ENCODE measurements at places on chromosomes 6 and 20. TPM values are rescaled to one million over a fixed set of nuclear protein-coding genes. Genes with fewer than 3 reads are reported as not detected.

DNA sequence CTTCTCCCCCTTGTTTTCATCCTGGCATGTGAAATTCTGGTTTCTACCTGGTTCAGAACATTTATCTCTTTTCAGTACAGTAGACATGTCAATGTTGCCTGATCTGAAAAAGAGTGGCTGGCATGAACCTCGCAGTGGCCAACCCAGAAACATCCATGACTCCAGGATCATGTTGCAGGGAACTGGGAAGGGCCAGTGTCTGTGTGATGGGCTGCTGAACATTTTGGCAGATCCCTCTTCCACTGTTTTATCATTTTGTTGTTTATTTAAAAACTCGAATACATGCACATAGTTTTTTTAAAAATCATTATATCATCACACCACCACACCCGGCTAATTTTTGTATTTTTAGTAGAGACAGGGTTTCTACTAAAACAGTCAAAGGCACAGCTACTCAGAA is 19.0 kb downstream of the WFDC3 start:
- no peak for DNase-seq

DNA sequence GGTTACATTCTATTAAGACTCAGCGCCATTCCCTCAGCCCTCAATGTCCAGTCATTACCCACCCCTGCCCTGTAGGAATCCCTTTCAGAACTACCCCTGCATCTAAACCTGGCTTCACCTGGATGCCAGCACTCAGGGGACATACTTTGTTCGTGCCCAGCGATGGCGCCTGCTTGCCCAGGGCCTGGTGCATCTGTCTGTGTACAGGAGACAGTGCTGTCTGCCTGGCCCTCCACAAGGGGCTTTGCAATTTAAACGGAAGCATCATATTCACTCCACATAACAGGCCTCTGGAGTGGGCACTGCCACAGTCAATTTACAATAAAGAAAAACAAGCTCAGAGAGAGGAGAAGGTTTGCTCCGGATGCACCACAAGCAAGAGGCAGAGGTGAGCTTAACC is 4.6 kb downstream of the RSPO4 start:
- no peak for DNase-seq

Gene SS18L1
- polyA plus RNA-seq = 7.2 TPM

GRCh38 chr6:135909737-135910387 is 58.4 kb downstream of the PDE7B start:
- DNase-seq = no peak

GRCh38 chr6:88208726-88209125 is 42.6 kb upstream of the CNR1 start:
- no peak for DNase-seq

- peak; percentile 36 for DNase-seq
These were observed 208.1 kb upstream of the AGPAT4 start for GRCh38 chr6:161481786-161482516.

DNA sequence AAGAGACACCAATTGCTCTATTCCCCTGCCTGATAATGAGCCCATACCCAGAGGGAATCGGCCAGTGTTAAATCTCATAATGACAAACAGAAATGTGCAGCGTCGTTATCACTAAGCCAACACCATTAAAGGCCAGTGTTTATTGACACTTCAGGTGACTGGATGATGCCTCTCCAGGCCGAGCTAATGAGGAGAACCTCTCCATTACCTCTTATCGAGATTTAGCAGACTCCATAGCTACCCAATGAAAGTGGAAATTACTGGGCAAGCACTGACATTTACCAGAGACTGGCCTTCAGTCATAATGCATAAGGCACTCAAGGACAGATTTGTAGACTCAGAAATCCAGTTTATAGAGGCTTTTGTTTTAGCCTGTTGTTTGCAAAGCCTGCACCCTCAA is 669.5 kb downstream of the MAFB start:
- DNase-seq = no peak

- DNase-seq = peak; percentile 48
These were observed 68.3 kb downstream of the ADTRP start for GRCh38 chr6:11710311-11710761.

DNA sequence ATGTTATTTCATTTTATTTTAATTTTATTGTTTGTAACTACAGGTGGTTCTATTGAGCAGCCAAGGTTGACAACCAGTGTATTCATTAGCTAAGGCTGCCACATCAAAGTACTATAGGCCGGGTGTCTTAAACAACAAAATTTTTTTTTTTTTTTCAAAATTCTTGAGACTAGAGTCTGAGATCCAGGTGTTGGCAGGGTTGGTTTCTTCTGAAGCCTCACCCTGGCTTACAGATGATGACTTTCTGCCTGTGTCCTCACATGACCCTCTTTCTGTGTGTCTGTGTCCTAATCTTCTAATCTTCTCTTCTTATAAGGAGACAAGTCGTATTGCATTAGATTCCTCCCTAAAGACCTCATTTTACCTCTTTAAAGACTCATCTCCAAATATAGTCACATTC is 208.4 kb downstream of the MANEA start:
- no peak for DNase-seq

DNA sequence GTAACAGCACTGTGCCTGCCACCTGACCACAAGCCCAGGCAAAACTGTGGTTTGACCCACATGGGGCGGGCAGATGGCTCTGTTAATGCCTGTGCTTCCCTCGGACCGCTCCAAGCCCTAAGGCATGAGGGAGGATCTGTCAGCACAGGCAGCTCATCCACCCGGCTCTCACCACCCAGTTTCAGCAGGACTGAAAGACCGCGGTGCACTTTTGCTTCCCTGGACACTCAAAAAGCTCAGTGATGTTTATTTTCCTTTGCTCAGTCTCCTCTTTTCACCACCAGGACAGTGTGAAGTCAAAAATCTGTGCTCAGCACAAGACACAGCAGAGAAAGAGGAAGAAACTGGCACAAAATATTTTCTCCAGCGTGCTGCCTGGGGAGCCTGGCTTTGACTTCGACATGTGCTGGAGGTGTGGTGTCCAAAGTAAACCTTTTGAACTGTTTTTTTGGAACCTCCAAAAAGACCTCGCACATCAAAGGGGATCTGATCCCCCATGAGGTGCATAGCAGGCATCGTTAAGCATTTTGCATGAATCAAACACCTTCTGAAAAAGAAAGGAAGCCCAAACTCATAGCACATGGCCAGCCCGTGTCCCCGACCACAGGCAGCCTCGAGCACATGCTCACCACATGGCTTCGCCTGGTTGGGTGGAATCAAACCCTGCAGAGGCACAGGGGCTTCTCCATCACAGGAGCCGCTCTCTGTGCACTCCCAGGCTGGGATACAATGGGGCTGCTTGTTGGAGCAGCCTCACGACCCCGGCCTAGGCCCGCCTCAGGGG is 441.7 kb upstream of the JARID2 start:
- DNase-seq = no peak

DNA sequence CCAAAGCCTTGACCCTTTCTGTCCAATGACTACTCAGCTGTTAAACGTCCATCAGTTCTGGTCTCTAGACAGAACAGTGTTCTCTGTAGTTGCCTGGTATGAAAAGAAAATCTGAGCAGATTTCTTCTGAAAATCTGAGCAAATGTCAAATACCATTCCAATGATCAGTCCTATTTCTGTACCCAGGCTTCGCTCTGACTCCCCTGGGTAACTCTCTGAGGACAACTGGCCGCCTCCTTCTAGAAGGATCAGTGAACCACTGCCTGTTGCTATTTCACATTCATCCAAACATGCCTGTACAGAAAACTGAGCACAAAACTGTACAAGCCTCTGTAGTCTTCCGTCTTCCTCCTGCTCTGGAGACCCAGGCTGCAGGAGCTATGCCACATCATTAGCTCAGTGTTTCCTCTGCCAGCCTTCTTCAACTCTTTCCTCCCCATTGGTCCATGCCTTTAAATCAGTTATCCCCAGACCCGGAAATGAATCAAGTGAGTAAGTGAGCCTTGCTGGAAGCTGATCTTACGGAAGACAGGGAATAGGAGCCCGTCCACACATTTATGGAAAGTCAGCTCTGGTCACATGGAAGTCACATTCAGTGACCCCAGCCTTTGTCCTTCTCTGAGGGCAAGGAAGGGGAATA is 63.3 kb downstream of the DAAM2 start:
- DNase-seq = no peak

GRCh38 chr6:151544453-151544852 is 50.6 kb downstream of the CCDC170 start:
- no peak for DNase-seq

DNA sequence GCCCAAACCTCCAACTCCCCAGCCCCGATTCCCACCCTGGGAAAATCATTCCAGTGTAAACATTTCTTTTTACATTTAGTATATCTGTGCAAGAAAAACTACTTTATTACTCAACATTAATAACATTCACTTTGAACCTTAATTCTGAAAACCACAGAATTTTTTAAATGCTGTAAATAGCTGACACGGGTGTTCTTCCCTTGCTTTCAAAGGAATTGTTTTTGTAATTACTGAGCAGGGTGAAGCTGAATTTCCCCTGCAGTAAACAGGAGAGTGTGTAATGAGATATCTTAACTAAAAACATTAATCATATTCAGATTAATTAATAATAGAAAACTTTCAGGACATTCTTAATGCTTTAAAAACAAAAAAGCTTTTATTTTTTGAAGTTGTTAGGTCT is 99.3 kb upstream of the CITED2 start:
- no peak for DNase-seq

DNA sequence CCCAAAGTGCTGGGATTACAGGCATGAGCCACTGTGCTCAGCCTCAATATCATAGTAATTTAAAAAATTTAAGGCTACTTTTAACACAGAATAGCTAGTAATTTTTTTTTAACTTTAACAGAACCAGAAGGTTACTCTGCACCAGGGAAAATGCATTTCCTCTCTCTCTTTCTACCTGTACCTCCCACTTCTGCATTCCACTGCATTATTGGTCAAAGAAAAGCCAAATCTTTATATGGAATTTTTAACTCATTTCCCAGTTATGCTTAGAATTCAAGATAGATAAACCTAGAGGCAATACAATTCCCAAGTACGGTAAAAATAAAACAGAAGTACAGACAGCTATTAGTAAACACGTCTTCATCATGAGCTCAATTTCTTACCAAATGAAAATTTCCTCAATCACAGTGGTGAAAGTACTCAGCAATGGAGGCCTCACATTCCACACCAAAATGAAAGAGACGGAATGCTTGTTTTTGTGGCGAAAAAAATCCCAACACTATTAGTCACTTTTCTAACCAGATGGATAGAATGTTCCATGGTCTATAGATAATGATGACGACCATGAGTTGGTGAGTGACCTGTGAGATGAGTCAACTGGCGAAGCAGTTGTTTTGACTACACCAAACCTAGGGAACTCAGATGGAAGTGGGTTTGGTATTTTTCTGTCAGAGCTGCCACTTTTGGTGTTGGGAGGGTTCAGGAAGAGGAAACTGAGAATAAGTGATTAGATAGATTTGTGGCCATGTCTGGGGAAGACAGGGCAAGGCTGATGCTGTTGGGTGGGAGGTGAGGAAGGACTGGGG is 104.7 kb upstream of the SGK1 start:
- DNase-seq = no peak

DNA sequence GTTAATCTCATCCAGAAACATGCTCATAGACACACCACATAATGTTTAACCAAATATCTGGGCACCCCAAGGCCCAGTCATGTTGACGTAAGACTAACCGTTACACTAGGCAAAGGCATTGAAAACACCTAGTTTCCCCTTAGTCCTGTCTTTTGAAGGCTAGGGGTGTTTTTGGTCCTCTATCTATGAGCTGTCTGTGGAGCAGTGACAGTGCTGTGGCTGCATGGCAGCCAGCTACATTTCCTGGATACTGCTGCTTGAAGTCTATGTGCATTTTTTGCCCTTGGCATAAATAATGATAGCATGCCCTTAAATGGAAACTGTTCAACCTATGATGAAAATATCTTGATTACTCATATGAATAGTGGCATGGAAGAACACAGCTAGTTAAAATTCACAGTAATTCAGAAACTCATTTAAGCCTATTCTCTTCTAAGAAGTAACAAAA is 18.6 kb downstream of the FARS2 start:
- DNase-seq = no peak

DNA sequence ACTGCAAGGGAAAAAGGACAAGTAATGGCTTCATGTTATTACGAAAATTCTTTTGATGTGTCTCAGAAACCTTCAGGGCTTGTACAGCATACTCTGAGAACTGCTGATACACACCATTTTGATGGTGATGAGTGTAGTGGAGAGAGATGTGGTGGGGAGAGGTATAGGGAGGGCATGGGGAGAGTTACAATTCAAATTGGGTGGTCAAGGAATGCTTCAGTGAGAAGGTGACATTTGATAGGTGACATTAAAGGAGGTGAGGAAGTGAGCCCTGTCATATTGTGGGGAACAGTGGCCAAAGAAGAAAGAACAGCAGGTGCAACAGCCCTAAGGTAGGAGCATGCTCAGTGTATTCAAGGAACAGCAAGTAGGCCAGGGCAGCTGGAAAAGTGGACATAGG is 318.9 kb downstream of the CLIC5 start:
- DNase-seq = no peak

- DNase-seq = no peak
These were observed 140.8 kb downstream of the ZFAND3 start for GRCh38 chr6:37960139-37960935.

Measured in lung (tissue), 17 donors.